ENCODE measurements at places on chromosomes 5 and 9.

DNA sequence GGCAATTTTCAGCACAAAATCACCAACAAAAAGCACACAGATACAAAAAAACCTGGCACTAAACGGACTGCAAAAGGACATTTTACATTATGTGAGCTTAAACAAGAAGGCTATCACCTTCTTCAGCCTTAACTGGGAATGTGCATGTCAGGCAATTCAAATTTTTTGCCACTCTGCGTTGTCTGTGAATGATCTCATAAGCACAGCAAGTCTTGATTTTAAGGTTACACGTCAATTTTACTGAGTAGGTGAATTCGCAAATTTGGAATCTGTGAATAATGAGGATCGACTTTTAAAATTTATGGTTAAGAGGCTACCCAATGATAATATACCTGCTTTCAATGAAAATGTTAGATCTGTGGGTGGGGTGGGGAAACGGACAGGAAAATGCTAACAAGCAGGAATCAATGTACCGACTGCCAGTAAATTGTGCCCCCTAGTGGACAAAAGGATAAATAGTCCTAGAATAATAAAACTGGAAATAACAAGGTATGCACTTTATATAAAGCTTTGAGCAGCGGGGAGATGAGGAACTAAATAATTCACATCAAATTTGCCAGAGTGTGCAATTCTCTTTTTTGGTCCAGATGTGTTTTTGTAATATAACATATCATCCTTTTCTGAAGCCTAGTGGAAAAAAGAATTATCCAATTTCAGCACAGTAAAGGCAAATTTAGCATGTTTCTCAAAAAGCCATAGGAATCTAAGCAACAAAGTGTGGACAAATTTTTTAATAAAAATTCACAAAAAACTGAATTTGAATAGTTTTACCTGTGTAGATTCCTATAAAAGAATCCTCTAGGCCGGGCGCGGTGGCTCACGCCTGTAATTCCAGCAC lies 20.5 kb downstream of the EQTN start:
- DNase-seq = no peak

GRCh38 chr5:177545487-177546257 lies 8.7 kb downstream of the FAM193B start:
- no peak for DNase-seq

DNA sequence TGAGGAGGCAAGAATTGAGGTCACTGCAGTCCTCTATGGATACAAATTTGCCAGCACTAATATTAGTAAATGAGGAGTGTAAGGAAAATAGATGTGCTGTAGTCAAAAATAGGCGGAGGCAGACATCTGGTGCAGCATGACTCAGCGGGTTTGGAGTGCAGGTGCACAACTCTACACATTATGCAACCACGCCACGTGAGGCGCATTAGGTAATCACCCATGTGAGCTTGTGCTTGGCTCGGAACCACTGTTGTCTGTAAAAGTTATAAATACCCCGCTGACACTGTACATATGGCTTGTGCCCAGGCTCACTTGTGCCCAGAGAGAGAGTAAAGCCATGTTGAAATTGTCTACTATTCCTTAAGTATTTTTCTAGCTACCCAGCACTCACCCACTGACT lies 623.5 kb upstream of the NUDT12 start:
- DNase-seq = no peak

DNA sequence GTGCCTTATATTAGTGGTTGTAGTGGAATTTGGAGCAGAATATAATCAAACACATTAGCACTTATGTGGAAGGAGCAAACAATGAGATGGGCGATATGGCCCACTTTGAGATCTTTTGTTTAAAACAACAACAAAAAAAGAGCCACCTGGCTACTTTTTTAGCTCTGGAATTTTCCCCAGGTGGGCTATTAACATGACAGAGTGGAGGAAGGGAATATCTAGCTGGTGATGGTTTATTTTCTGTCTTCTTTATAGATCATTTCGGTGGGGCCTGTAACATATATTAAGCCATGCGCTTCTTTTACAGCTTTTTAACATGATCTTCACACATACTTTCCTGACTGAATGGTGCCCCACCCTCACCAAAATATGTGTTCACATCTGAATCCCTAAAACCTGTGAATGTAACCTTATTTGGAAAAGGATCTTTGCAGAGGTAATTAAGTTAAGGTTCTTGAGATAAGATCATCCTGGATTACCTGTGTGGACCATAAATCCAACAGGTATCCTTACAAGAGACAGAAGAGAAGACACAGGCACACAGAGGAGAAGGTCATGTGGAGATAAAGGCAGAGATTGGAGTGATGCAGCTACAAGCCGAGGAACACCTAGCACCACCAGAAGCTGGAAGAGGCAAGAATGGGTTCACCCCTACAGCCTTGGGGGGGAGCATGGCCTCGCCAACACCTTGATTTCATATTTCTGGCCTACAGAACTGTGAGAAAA lies 16.6 kb upstream of the ENTREP1 start:
- DNase-seq = no peak

GRCh38 chr5:134567641-134568336 lies 42.3 kb downstream of the JADE2 start:
- DNase-seq = no peak

- DNase-seq = no peak
These were observed 120.9 kb upstream of the PHYKPL start for GRCh38 chr5:178353461-178353860.

GRCh38 chr5:179345433-179346321 lies at the start of gene ADAMTS2:
Gene ADAMTS2 (minus strand): TSS chr5:179345461. CDS start chr5:179345328, 133 bp downstream.
- DNase-seq = no peak

GRCh38 chr9:112218908-112219307 lies 43.8 kb upstream of the SUSD1 start:
- no peak for DNase-seq

DNA sequence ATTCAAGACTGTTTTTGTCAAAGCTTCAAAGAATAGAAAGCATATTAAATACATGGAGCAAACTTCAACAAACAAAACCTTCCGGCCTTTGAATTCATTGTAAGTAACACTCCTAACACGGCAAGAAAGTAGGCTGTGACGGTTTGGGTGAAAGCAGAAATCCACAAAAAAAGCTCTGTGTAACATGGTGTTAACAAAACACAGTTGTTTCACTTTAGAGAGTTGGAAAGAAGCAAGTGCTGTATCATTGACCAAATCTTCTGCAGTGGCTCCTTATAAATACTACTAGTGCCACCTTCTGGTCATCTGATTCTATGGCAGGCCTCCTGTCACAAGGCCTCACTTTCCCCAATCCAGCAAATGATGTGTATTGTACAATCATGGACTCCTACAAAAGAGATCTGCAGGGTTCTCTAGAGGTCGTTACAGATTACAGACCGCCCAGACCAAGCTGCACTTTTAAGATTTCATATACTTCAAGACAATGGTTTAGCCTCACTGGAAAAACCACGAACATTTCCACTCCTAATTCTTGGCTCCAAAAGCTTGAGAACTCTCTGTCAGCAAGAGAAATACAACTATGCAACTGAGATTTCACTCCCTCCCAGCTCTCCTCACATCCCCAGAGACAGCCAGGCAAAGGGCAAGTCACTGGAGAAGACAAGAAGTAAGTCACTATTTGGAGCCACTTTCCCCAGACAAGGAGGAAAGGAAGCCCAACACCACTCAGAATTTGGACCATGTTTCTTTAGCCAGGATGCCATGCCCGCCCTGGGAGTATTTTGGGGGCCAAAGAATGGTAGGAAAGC lies 196.2 kb downstream of the DTWD2 start:
- DNase-seq = no peak

GRCh38 chr5:139413963-139414362 lies 10.1 kb upstream of the SPATA24 start:
- no peak for DNase-seq

- DNase-seq = no peak
These were observed 71.3 kb upstream of the FCN2 start for GRCh38 chr9:134809292-134809691.

- DNase-seq = no peak
These were observed 179.4 kb upstream of the NUDT12 start for GRCh38 chr5:103741984-103742383.

DNA sequence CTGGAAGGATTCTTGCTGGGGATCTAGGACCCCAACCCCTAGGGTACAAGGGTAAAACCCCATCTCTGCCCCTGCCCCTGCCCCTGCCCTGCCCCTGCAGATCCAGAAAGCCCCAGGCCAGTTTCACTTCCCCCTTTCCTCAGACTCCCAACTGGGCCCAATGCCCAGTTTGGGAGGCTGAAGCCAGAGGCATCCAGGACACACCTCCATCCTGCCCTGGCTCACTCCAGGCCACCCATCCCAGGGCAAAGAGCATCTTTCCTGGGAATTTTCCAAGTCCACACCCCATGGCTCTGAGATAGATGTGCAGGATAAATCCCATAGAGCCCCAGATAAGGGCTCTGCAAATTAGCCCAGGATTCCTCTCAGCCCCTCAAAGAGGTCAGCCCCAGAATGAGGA lies 17.4 kb downstream of the CNTFR start:
- DNase-seq = no peak

- no peak for DNase-seq
These were observed 302.9 kb downstream of the NSG2 start for GRCh38 chr5:174348311-174348981.

- DNase-seq = no peak
These were observed 7.4 kb downstream of the SEMA5A start for GRCh38 chr5:9538504-9538903.

GRCh38 chr9:114276908-114277821 lies 45.7 kb upstream of the ORM1 start:
- DNase-seq = no peak

DNA sequence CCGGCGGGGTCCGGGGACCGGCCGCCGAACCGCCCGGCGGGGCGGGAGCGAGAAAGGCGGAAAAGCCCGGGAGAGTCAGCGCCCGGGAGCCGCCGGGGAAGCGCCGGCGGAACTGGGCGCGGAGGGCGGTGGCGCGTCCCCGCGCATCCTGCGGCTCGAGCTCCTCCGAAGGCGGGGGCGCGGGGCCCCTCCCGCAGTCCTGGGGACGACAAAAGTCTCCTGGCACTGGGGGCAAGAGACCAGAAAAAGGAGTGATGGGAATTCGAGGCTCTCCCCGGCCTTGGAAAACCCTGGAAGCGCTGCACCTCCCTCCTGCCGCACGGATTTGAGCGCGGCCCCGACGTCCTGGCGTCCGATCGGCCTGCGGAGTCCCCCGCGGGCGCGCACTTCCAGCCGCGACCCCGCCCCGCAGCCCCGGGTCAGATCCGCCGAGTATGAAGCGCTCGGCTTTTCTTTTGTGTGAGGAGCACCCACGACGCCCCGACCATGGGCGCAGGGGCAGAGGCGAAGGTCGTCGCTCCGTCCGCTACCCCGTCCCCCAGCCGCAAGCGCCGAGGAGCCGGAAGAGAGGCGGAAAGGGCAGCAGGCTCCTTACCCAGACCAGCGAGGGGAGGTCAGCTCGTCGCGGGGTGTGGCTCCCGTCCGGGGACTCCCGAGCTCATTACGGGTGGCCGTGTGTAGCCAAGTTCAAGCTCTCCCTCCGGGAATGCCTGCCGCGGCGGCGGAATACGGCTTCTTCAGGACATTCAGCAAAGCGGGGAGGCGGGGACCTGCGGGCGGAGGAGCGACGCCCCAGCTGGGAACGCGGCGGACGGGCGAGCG lies at the start of gene EPB41L4A:
TSS of gene EPB41L4A (minus strand) at position 114 of the 822 bp plus-strand sequence. CDS start 238 bp downstream, outside the sequence.
- DNase-seq = no peak

- no peak for DNase-seq
These were observed 571.9 kb downstream of the PDE4D start for GRCh38 chr5:59321642-59322041.

DNA sequence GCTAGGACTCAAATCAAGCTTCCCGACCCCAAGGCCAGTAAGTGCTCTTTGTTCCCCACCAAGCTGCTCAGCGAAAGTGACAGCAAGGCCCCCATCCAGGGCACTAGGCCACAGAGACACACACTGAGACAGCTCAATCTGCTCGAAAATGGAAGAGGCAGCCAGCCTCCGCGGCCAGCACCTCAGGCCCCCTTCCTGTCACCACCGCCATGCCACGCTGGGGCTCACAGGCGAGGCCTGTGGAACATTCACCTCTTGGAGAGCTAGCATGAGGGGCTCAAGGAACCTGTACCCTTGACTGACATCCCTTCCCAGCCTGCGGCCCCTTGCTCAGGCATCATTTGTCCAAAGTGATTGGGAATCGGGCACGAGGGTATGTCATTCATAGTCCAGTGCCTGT lies 71.4 kb downstream of the PAX5 start:
- no peak for DNase-seq

DNA sequence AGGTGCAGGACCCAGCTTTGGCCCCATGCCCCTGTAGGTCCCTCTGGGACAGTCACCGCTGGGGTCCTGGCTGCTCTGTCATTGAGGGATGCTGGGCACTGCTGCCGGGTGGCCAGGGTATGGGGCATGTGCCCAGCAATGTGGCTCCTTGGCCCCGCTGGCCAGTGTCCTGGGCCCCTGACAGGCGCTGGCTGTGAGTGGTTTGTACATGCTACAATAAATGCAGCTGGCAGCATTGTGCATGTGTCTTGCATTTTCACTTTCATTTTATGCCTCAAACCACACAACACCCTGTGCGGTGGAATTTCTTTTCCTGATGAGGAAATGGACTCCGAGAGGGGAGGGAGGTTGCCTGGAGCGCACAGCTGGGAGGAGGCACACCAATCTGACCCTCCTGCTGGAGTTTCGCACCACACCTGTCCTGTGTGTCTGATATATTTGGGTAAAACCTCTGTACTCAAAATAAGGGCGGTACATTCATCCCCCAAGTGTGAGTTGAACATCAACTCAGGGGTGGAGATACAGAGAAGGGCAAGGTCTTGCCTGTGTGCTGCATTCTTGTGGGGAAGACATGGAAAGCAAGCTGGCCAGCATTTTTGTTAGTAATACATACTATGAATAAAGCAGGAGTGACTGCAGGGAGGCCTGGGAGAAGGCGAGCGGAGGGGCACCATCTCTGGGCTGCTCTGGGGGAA lies 11.7 kb downstream of the TSPAN17 start:
- no peak for DNase-seq

- DNase-seq = no peak
These were observed 109.0 kb upstream of the VCAN start for GRCh38 chr5:83362526-83362925.

GRCh38 chr9:100427366-100428263 lies 672 bp downstream of the MSANTD3 start:
- no peak for DNase-seq

DNA sequence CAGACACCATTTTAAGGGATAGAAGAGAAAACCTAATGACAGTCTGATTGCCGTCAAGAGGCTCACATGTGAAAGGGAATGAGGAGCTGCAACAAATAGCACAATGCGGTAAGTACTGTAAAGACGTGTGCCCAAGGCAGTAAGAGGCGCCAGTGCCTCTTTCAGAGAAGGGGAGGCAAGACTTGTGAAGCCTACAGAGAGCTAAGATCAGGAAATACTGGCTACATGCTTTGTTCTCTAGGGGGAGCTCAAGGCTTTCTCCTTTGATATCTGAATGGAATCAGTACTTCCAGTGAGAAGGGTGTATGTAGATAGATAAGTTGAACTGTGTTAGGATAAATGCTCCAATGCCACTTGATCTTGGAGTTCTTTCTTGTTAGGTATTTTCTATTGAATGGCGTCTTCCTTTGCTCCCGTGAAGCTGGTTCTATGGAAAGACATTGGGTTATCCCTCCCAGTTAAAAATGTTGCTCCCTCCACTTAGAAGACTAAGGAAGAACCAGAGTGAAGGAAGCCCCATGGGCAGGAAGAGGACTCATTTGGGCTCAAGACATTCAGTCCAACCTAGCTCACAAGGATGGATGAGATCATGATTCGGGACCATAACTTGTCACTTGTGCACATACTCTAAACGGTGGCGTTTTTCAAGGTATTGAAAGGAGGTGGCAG lies 23.5 kb upstream of the ALDOB start:
- DNase-seq = no peak
